ENCODE measurements at places on chromosomes 1 and 21. TPM values are rescaled to one million over a fixed set of nuclear protein-coding genes. Genes with fewer than 3 reads are reported as not detected.

Gene FABP3
- total RNA-seq = 0.84 TPM

Gene NT5C1A
- total RNA-seq = not detected

Gene CFAP107
- total RNA-seq = not detected

Gene BATF3
- total RNA-seq = 0.25 TPM

DNA sequence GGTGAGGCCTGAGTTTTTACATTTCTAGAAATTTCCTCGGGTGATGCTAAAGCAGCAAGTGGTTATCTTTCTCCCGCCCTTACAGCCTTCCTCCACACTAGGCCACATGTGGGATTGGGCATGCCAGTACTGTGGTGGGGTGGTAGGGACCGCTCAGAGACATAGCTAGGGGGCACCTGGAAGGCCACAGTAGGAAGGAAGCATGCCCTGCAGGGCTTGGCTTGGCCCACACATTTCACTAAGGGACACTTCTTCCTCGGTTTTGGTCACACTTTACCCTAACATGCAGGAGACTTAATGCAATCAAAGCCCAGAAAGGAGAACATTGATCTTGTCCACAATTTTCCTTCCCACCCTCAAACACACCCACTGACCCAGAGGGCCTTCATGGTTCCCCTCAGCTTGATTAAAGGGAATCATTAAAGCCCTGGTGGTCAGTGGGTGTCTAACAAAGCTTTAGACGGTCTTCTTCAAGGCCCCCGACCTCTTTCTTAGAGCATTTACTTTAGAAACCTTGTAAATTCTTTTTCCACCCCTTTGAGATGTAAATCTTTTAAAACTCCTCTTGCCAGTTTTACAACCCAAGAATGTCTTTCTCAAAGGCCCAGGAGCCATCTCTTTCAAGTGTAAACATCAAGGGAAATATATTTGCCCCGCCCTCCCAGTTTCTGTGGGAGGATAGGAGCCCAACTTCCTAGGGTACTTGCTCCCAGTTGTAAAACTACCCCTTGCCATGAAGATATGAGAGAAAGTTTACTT lies 246.4 kb upstream of the PTBP2 start:
- DNase-seq = no peak

DNA sequence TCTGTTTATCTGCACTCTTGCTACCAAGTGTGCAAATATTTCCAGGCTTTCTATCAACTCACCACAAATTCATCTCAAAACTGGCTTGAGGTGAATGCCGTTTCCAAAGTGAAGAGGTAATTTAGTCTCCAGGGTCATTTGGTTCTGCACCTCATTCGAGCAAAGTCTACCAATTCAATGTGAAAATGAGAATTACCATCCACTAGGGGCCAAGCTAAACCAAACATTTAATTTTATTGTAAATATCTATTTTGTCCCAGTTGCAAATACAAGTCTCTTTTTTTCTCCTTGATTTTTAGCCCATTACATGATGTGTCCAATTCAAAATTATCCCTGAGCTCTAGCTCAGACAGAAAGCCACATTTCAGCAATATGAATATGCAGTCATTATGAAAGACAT lies 152.3 kb upstream of the PTBP2 start:
- no peak for DNase-seq

GRCh38 chr1:174872615-174873058 lies 127.1 kb upstream of the CACYBP start:
- DNase-seq = no peak

- no peak for DNase-seq
These were observed 43.0 kb upstream of the ADAMTS1 start for GRCh38 chr21:26888256-26888655.

DNA sequence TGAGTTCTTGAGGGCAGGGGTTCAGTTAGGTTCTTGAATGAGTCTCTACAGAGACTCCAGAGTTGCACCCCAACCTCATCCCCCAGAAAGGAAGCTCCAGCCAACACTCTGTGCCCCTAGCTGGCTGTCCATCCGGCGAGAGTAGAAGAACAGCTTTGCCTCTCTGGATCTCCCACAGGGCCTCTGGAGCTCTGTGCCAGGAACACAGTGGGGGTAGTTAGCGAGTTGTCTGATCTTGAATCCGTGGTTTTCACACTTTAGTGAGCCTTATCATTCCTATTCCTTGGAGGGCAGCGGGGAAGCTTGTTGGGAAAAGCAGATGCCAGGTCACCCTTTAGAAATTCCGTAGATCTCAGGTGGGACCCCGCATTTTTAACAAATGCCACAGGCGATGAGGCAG lies 45.0 kb downstream of the STUM start:
- no peak for DNase-seq

DNA sequence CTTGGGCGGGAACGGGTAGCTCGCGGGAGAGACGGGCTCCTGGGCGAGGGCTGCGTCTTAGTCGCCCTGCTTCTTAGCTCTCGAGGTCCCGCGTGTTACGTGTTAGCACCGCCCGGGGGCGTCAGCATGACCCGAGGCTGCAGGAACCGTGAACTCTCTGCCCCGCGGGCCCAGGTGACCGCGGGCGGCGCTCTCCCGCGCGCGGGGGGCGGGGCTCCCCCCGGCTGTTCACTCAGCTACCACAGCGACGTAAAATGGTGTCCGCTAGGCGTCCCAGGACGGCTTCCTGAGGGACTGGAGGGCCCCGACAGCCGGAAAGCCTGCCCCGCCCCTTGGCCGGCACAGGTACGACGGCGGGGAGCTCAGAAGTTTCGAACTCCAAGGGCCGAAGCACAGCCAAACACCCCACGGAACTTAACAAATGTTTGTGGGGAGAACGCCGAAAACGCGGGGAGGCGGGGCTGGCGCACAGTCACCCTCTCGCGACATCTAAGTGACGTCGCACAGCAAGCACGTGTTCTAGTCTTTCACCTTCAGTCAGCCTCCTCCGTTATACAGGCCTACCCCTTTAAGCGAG lies 780 bp upstream of the RBM15 start:
- no peak for DNase-seq

GRCh38 chr1:66317248-66317515 lies 216.8 kb upstream of the SGIP1 start:
- no peak for DNase-seq

GRCh38 chr1:183094351-183094750 lies 71.1 kb downstream of the LAMC1 start:
- DNase-seq = no peak

GRCh38 chr1:198196630-198197029 lies 39.8 kb downstream of the NEK7 start:
- DNase-seq = no peak

GRCh38 chr1:115469703-115470476 lies 131.8 kb upstream of the NGF start:
- DNase-seq = peak; percentile 21

- DNase-seq = no peak
These were observed 33.4 kb downstream of the PTGER3 start for GRCh38 chr1:71014178-71014579.

DNA sequence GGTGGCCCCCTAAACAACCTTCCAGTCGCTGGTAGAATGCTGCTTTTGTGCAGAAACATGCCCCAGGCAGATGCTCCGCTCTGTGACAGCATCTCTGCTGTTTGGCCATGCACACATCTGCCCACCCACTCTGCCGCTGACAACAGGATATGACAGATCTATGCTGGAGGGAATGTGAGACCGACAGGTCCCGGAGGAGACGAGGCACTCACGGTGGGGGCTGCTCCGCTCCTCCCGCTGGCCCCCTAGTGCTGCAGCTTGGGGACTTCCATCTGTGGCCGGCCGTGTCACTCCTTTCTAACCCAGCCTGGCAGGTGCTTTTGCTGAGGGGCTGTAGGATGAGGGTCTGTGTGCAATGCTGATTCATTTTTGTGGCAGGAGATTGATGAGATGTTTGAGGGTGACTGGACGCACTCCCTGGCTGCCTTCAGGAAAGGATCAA lies 49.1 kb upstream of the DMRTB1 start:
- DNase-seq = no peak

DNA sequence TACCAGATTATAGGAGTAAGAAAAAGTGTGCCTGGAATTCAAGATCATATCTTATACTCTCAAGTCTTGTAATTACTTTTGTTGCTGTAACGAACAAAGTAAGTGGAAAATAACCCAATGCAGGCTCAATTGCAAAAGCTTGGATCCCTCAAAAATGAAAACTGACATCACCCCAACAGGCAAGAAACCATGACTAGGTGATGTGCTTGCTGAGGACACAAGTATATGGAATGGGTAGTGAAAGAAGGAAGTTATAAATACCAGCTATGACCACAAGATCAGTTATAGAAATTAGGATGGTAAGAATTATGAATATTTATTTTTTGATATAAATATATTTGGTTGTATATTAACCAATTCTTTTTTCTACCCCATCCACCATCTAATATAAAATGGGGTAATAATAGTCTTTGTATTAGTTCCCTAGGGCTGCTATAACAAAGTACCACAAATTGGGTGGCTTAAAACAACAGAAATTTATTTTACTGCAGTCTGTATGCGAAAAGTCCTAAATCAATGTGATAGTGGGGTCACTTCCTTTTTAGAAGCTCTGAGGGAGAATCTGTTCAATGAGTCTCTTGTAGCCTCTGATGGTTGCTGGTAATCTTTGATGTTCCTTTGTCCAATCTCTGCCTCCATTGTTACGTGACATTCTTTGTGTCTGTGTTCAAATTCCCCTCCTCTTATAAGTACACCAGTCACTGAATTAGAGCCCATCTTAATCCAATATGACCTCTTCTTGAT lies 45.0 kb downstream of the DUSP10 start:
- DNase-seq = no peak

DNA sequence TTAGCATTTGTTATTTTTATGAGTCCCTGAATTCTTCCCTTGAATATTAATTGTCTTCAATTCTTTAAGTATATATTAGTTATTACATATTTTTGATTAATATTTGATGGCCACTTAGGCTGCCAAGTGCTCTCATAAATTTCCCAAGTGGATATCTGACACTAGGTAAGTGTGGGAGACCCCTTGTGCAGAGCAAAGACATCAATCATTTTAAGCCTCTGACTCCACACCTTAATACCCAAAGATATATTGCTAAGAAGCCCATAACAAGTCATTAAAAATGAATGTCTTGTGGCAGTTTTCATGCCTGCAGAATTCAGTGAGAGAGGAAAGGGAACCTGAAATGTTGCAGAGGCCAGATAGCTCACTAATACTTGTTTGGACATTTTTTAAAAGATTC lies 58.4 kb upstream of the PROX1 start:
- DNase-seq = no peak

DNA sequence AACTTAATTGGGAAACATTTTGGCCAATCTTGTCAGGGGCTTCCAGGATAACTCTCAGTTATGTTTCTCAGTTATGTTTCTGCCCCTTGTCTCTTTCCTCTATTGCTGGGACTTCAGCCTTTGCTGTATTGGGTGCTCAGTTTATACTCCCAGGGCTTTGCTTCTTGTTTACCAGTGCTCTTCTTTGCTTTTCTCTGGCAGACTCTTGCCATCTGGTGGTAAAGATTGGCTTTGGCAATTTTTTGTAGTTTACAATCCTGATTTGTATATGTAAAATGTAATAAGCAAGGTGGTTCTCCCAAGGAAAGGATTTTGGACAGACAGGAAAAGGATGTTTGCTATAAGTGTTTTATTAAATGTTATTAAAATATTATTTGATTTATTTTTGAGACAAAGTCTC lies 37.9 kb downstream of the FABP3 start:
- peak; percentile 67 for DNase-seq

GRCh38 chr1:62869217-62869754 lies 85.4 kb downstream of the ATG4C start:
- DNase-seq = no peak

DNA sequence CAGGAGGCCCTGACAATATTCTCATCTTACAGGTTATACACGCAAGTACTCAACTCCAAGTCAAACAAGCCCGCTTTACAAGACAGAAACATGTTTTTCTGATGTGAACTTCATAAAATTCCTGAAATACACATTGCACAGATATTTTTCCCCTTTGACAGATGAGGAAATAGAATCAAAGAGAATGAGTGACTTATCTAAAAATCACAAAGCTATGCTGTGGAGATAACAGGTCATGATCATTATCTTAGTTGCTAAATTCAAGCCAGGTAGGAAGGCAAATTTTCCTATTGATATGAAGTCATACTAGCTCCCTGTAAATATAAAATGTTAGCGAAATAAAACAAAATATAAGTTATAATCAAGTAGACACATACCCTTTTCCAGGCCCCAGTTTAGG lies 18.3 kb downstream of the UBR4 start:
- no peak for DNase-seq
